Common myeloid progenitor, CD34-positive (primary cell): ENCODE measurements at places on chromosomes 2 and 18.

GRCh38 chr2:82055846-82056245 is 1751.3 kb upstream of the LRRTM1 start:
- peak; percentile 55 for DNase-seq

DNA sequence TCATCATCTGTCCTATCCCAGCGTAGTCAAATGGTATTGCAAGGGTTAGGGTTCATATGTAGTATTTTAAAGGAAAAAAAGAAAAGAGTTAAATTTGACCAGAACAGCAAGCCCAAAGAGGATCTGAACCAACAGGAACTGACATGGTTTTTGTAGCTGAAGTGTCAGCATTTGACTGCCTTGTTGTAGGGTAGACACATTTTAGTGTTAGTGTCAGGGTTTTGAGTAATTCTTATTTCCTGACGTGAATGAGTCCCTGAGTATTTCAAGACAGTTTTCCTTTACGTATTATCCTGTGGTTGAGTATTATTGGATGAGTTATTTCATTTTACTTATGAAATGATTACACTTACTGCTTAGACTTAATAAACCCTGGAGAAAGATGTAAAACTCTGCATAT is 173.3 kb upstream of the ZEB2 start:
- no peak for DNase-seq

- no peak for DNase-seq
Observed at GRCh38 chr18:53148123-53148522, 808.1 kb downstream of the DCC start.

GRCh38 chr2:144466637-144467036 is 53.3 kb downstream of the ZEB2 start:
- no peak for DNase-seq

- DNase-seq = no peak
Observed at GRCh38 chr2:212361174-212361756, 177.3 kb downstream of the ERBB4 start.

DNA sequence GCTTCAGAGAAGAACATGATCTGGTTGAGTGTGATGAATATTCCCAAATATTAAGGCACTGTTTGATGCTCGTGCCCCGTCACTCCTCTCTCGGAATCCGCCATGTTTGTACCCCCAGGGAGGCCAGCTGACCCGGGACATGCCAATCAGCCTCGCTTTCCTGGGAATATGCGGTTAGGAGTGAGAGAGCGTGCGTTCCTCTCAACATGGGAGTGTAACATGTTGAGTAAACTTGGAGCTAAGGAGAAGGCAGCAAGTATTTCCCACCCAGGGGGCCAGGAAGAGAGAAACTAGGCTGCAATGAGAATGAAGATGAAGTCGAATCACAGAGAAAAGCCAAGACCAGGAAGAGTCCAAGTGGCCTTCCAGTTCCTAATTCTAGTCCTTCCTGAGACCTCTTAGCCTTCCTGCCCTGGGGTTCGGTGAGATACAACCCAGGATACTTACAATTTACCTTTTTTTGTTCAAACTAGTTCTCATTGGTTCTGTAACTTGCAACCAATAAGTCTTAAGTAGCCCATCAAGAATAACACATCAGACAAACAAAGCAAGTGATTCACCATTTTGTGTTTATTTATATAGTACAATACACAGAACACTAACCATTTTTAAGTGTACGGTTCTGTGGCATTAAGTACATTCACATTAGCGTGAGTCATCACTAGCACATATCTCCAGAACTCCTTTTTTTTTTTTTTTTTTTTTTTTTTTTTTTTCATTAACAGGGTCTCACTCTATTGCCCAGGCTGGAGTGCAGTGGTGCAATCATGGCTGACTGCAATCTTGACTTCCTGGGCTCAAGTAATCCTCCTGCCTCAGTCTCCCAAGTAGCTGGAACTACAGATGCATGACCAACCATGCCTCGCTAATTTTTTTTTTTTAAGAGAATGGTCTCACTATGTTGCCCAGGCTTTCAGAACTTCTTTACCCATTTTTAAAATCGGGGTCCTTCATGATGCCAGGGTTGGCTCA is 36.4 kb upstream of the SLC1A4 start:
- DNase-seq = no peak

- no peak for DNase-seq
Observed at GRCh38 chr18:23922939-23923338, 91.6 kb upstream of the TTC39C start.

GRCh38 chr2:65278531-65278981 is 50.9 kb downstream of the ACTR2 start:
- peak; percentile 19 for DNase-seq

DNA sequence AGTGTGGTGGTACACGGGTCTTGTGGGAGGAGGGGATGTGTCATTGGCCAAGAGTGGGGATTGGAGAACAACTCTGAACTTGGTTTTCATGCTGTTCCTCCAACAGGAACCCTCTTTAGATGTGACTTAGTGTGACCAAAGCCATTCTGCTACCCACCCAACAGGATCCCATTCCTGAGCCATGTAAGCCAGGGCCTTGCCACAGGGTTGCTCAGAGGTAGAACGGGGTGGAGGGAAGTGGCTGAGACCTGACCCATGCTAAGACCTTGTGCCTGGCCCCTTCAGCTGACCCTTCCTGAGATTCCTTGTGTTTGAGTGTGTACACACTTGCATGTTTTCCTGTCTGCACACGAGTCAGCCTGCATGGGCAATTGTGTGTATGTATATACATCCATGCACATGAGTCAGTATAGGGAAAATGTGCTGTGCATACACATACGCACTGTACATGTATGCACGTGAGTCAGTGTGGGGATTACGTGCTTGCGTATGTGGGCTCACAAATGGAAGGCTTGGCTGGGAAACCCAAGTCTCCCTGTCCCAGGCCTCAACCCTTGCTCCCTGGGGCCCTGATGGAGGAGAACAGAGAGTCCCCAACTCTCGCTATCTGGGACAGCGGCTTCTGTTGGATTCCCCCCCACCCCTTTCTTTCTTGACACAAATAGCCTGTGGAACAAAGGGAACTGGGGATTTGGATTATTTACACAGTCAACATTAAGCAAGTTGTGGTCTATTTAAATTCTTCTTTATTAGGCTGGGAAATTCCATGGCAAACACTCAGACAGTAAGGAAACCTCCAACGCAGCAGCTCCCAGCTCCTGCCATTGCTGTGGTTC is 339.8 kb downstream of the DYSF start:
- DNase-seq = no peak

- no peak for DNase-seq
Observed at GRCh38 chr2:228768818-228769217, 502.3 kb downstream of the PID1 start.

DNA sequence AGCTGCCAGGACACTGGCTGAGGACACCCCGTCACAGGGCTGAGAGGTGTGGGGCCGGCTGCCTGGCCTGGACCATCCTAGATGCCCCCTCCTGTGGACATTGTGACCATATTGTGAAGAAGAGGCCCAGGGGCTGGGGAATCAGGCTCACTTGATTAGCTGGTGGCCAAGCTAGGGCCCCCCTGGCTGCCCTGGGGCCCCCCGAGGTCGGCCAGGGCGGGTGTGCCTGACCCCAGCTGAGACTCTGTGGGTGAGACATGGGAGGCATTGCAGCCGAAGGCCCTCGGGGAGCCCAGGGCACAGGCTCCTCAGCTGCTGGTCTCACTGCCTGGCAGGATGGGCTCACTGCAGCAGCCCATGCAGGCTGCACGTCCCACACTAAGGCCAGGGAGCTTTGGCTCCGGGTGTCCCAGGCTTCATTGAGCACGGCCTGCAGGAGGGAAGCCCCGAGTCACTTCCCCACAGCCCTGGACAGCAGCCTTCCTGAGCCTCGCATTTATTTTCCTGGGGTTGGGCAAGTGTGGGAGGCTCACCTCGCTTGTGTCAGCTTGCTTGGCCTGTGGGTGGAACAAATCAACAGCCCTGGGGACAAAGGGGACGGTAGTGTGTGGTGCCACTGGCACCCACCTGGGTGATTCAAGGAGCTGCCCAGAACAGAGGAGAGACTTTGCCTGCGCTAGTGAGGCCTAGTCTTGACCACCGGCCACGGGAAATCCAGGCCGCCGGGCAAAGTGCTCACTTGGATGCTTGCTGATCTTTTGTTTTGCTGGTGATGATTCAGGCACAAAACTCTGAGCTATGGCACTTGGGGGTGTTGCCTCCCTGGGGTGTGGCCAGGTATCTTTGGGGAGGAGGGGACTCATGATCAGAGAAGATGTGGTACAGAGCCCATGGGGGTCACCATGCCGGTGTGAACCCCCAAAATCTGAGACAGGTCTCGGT is 1.3 kb downstream of the GAL3ST2 start:
- DNase-seq = no peak

DNA sequence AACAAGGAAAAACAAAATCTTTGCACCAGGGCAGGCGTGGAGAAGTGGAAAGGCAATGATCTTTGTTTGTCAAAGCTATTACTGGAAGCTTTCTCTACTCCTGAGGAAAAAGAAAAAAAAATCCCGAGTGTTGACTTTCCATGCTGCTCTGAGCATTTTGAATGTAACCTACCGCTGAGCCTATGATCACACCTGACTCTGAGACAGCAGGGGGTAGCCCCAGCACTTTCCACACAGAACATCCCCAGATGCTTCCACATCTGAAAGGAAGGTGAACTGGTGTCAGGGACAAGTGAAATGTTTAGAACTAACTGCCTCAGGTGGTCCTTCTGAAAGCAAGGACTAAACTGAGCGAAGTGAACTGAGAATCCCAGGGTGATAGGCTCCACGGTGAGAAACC is 1315.1 kb upstream of the DDX18 start:
- no peak for DNase-seq

DNA sequence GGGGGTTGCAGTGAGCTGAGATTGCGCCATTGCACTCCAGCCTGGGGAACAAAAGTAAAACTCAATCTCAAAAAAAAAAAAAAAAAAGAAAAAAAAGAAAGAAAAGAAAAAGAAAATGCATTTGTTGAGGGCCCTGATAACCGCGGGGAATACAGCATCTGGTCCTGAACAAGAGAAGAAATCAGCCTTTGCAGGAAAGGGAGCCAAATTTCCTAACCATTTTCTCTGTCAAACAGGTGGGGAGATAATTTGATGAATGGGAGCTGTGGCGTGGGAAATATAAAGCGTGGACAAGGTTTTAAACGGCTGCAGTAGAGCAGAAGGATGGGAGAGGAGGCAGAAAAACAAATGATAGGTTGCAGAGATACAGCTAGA is 864 bp downstream of the E2F6 start:
- no peak for DNase-seq

- DNase-seq = no peak
Observed at GRCh38 chr2:159683817-159684216, 28.5 kb upstream of the MARCHF7 start.

GRCh38 chr2:58521803-58522554 is 280.9 kb upstream of the FANCL start:
- DNase-seq = no peak

GRCh38 chr2:46651363-46652099 is 172.2 kb downstream of the TMEM247 start:
- DNase-seq = no peak

GRCh38 chr2:135870571-135870970 is 5.7 kb downstream of the MCM6 start:
- DNase-seq = no peak

DNA sequence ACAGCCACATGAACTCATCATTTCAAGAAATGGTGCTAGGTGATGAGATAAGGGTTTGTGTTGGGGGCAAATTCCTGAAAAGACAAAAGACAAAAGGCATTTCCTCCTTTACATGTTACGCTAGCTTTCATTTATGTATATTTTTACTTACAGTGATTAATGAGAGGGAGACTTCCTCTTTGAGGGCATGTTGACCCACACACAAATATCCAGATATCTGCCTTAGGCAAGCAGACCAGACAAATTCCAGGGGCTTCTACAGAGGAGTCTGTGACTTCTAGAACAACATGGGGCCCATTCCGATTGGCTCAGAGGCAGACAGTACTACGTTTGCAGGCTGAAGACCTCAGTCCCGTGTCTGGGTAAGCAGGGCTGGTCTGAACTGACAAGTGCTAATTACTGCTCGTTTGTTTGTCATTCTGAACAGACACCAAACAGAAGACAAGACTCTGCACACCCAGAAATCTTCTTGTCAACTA is 74.8 kb upstream of the ST6GAL2 start:
- peak; percentile 59 for DNase-seq

DNA sequence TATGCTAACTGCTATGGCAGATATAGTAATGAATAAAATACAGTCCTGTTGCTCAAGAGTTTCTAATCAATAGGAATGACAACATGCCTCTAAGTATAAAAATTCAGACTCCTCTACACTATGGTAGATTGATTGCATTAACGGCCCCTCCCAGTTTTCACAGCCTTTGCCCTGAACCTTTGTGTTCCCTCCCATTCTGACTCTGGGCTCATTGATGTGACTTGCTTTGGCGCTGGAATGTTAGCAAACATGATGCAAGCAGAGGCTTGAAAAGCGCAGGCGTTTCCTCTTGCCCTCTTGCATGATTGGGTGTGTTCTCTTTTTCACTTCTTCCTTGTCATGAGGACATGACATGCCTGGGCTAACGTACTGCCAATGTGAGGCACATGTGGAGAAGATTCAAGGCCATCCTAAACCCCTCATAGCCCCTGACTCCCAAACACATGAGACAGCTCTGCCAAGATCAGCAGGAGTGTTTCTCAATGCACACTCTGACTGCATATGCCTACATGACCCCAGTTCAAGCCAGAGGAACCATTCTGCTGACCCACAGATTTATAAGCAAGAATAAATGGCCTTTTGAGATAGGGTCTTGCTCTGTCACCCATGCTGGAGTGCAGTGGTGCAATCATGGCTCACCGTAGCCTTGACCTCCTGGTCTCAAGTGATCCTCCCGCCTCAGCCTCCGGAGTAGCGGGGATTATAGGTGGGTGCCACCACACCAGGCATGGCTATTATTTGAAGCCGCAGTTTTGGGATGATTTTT is 49.7 kb upstream of the CD28 start:
- no peak for DNase-seq

DNA sequence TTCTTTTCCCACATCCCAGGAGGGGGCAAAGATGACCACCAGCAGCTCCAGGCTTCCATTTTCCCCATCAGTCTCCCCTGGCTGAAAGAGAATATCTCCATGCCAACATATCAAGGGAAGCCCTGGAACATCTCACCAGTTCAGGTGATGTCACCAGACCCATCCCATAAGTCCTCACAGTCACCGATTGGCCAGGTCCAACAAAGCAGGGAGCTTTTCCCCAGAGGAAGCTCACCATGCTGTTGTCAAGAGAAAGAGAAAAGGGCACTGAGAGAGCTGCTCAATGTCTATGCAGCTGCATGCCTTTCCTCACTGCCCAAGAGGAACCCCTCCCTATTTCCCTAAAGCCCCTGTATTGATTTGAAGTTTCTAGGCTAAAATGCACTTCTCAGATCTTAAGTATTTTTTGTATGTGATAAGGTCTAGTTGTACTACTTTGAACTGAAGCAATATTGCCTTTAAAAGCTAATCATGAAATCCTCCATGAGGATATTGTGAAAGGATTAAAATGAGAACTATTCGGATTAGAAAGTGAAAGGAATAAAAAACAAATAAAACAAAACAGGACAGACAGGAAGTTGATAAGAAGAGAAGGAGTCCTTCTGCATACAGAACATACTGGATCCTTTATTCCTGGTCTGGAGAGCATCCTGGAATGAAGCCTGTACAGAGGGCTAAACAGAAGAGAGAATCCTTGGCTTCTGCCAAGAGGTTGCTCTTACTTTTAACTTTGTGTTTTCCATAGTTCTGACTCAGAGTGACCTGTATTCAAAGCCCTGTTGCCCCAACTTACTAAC is 45.2 kb upstream of the CTIF start:
- no peak for DNase-seq
